ENCODE measurements at places on chromosomes 7 and 10.

DNA sequence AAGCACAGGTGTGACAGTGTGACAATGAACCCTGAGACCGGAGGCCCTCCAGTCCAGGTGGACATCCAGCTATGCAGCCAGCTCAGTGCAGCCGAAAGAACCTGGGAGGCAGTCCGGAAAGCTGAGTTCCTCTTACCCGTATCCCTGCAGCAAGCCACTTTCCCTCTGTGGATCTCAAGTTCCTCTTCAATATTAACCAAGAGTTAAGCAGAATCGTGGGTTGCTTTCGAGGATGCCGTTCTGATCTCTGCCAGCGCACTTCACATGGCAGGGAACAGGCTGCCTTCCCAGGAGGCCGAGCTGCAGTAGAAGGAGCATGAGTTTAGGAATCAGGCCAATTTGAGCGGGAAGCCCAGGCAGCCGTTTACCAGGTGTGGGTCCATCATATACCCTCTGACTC lies 591.6 kb downstream of the SDK1 start:
- no peak for DNase-seq

DNA sequence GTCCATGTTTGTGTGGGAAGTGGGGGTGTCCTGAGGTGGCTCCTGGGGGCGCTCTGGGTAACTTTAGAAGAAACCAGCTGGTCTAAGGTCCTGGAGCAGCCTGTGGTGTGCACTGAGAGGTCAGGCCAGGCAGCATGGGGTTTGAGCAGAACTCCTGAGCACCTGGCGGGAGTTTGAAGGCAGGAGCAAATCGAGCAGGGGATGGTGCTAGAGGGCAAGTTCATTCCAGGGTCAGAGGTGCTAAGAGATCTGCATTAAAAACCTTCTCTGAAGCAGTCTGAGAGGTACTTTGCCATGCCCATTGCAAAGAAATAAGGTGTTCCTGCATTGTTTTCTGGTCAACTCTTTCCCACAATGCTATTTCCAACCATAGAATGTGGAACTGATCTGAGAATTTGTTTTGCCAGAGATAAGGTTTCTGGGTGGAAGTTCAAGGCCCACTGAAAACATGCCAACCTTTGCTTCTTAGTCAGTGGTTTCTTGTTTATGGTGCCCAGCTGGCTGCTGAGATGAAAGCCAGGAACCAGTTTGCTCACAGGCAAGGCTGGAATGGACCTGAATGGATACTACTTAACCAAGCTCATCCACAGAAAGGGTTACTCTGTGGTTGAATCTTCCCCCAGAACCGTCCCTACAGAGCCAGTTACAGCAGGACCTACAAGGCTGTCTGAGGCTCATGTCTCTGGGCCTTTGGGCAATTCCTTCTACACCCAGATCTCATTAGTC lies 136.3 kb upstream of the TMEM72 start:
- DNase-seq = no peak

DNA sequence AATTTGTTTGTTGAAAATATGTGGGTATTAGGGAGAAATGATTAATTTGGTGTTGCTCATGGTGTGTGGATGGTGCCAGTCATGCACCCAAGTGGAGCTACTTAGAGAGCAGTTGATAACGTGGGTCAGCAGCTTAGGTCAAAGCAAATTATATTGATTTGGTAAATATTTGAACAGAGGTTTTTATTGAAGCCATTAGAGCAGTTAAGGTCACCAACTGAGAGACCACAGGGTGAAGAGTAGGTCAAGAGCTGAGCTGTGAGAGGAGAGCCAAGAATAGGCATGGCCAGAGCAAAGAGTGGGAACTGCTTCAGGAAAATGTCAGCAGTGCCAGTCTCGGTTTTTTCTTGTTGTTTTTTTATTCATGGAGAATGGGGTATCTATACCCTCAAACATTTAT lies 97.9 kb downstream of the TMEM168 start:
- DNase-seq = no peak

DNA sequence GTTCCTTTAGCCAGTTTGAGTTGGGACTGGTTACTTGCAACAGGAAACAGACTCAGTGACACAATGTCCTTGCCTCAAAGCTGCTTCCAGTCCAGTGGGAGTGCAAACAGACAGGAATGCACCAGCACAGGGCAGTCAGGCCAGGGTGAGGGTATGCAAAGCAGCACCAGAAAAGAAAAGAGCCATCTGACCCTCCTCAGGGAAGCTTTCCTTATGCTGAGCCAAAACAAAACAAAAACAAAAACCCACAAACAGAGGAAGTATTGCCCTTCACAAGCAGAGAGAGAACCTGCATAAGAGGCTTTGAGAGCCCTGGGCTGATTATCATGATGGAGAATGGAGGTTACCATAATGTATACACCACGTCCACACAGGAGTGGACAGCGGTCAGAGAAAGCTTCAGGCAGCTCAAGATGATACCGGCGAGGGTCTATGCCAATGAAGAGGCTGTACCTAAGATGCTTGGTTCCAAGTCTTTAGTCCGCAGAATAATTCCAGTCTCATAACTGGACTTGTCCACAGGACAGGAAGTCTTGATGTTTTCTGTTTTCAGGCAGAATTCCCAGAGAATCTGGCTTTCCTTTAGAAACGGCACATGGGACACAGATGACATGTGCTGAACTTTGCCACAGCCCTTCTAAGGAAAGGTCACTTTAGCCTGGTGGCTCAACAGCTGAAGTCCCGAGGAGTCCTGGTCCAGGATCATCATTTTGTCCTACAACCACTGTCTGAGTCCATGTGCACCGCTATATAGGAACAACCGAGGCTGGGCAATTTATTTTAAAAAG lies 263.3 kb downstream of the TNS3 start:
- no peak for DNase-seq

DNA sequence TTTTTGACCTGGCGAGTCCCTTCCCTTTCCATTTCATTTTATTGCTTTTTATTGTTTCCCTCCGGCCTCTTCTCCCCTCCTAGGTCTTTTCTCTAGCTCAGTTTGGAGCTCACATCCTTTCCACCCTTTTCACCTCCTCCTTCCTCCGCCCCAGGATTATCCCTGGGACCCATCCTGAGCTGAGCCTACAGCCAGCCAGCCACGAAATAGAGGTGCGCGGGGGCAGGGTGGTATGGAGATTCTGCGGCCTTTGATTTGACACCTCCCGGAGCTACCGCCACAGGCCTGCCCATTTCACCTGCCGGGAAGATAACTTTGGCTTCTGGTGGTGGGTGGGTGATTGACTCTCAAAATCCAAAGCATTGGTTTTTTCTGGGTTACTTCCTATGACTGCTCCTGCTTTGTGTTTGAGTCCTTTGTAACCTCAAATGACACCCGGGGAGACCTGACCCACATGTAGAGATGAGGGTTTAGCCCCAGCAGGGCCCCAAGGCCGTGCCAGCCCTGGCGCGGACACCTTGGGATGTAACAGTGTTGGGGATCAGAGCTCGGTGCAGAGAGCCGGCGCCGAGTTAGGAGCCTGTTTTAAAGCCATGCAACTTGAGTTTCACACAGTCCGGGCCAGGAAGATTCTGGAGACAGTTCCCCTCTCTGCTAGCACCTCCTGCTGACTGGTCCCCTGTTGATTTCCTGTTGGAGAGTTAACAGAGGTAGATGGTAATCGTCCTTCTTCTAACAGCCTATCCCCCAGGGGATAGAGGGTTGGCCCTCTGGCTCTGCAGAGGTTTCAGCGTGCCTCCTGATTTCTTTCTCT lies 1.5 kb downstream of the DUSP5 start:
- DNase-seq = no peak

DNA sequence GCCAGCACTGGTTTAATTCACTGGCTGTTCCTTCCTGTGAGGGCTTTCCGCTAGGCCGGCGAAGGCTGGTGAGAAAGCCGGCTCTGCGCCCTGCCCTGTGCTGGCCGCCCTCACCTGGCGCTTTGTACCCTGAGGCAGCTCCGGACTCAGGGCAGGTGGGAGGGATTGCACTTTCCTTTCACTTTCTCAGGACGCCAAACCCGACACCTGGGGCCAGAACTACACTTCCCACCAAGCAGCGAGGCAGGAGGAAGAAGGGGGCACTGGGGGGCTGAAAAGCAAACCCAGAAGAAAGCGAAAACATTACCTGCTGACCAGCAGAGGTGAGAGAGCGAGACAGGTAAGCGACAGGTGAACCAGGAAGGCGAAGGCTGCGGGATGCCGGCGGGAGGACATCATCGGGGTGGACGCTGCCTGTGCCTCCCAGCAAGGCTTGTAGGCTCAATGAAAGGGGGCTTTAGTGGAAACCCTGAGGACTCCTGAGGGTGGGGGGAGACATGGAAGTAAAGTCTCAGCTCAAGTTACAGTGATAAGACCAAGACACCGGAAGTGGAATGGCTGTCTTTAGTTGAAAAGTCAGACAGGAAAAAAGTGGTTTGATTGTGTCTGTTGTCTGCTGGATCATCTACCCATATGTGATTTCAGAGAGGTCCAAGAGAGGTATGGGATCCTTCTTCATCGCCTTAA lies at the start of gene RAB19:
RAB19 (plus strand) TSS at position 181 of the 687 bp plus-strand sequence. CDS start 3,589 bp downstream, outside the sequence.
- DNase-seq = no peak

DNA sequence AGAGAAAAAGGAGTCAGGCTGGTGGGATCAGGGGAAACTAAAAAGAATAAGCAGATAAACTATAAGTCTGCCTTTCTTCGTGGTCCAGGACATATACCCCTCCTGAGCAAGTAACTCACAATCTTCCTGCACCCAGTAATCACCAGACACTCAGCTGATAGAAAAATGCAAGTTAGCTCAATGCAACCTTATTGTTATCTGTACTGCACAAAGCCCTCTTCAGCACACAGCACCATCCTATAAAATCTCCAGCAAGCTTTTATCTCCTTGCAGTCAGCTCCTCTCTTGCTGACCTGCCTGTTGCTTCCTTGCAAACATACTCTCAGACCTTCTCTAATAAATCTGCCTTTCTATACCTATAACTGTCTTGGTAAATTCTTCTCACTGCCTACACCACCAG lies 6.7 kb downstream of the SLC37A3 start:
- no peak for DNase-seq

GRCh38 chr7:40641701-40642100 lies 506.9 kb downstream of the SUGCT start:
- DNase-seq = no peak

- DNase-seq = no peak
These were observed 144.2 kb downstream of the JCAD start for GRCh38 chr10:29914986-29915785.

GRCh38 chr10:98316170-98316569 lies 48.2 kb upstream of the LOXL4 start:
- no peak for DNase-seq

GRCh38 chr7:40986351-40986873 lies 716.5 kb downstream of the INHBA start:
- no peak for DNase-seq

- DNase-seq = no peak
These were observed 914 bp downstream of the SDHAF3 start for GRCh38 chr7:97118306-97118917.

- no peak for DNase-seq
These were observed 87.8 kb downstream of the CCSER2 start for GRCh38 chr10:84416245-84416555.

DNA sequence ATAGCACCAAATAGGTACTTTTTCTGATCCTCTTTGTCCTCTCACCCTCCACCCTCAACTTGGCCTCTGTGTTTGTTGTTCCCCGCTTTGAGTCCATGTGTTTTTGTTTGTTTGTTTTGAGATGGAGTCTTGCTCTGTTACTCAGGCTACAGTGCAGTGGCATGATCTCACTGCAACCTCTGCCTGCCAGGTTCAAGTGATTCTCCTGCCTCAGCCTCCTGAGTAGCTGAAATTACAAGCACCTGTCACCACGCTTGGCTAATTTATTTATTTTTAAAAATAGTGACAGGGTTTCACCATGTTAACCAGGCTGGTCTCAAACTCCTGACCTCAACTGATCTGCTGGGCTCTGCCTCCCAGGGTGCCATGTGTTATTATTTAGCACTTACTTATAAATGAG lies 5.3 kb downstream of the ZNF273 start:
- no peak for DNase-seq

- no peak for DNase-seq
These were observed 28.7 kb upstream of the CALU start for GRCh38 chr7:128710481-128710880.

GRCh38 chr10:100362570-100363496 lies 15.8 kb downstream of the SCD start:
- DNase-seq = no peak

DNA sequence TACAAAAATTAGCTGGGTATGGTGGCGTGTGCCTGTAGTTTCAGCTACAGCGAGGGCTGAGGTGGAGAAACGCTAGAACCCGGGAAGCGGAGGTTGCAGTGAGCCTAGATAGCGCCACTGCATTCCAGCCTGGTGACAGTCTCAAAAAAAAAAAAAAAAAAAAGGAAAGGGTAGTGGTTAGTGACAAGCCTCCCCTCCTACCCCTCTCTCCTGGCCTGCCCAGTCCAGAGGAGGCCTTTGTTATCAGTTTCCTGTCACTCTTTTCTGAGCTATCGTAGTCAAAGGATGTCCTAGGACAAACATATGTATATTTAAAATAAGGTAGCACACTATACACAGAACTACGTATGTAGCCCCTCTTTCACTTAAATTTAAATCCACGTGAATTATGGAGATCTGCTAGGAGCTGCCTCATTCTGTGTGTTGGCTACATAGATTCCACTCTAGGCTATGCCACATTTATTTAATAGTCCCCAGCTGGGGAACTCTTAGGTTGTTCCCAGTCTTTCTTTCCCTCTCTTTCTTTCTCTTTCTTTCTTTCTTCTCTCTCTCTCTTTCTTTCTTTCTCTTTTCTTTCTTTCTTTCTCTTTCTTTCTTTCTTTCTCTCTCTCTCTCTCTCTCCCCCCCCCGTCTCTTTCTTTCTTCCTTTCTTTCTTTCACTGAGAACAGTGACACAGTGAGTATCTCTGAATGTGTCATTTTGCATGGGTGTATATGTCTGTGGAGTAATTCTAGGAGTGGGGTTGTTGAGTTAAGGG lies 3.9 kb downstream of the TSPAN15 start:
- no peak for DNase-seq

GRCh38 chr10:77287647-77288120 lies 349.9 kb downstream of the KCNMA1 start:
- DNase-seq = no peak

All from stimulated activated CD8-positive, alpha-beta memory T cell treated with anti-CD3 and anti-CD28 coated beads, Interleukin-15, amount 100 ng/mL, for 48 hours (primary cell).